ENCODE measurements at places on chromosomes 16 and 17.

DNA sequence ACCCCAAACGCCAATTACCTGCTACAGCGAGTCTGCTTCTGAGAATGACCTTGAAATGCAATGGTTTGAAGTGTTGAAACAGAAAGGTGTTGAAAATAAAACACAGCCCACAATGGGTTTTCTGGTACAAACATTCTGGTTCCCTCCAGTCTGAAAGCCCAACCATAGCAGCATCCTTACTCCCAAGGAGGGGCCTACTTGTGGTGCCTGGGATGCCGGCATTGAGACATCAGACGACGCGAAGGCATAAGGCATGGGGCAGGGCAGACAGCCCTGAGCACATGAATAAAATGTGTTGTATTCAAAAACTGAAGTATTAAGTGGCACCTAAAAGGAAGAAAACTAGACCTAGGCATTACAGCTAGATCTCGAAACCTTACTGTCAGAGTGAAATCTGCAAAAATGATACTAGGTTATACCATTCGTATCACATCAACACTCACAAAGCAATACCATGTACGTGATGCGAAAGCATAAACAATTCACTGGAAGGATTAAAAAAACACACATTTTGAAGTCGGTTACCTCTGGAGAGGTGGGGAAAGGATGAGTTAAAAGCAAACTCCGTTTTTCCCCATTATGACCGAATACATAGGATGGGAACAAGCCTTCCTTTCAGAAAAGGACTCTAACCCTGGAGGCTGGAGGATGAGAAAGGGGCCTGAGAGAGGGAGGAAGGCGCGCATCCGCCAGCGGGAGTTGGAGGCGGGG, 702 bp downstream of the NUDT21 start:
- peak; percentile 43 for DNase-seq

DNA sequence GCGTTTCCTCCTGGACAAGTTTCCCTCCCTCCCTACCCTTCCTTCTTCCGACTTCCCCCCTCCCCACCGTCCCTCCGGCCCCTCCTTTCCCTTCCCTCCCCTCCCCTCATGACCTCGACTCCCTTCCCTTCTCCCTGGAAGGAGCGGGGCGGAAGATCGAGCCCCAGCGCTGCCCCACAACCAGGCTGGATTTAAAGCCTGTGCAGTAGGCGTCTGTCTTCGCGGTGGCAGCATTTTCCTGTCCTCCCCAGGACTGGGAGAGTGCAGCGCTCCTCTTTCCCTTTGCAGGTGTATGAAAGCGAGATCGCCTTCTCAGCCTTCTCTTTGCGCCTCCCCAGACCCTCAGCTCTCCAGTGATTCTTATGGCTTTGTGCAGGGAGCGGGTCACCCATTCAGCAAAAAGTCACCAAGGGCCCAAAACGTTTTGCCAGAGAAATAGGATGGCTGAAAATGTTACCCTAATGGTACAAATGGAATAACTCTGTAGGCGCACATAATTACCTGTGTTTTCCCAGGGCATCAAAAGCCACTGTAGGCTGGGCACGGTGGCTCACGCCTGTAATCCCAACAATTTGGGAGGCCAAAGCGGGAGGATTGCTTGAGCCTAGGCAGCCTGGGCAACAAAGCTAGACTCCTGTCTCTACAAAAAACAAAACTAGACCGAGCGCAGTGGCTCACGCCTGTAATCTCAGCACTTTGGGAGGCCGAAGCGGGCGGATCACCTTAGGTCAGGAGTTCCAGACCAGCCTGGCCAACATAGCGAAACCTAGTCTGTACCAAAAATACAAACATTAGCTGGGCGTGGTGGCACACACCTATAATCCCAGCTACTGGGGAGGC, 40.8 kb downstream of the SLFN12L start:
- DNase-seq, result no peak

GRCh38 chr16:14545346-14545884, 84.6 kb downstream of the PARN start:
- DNase-seq, result no peak

- no peak for DNase-seq
Observed at GRCh38 chr17:44338702-44339101, 6.4 kb upstream of the GRN start.

DNA sequence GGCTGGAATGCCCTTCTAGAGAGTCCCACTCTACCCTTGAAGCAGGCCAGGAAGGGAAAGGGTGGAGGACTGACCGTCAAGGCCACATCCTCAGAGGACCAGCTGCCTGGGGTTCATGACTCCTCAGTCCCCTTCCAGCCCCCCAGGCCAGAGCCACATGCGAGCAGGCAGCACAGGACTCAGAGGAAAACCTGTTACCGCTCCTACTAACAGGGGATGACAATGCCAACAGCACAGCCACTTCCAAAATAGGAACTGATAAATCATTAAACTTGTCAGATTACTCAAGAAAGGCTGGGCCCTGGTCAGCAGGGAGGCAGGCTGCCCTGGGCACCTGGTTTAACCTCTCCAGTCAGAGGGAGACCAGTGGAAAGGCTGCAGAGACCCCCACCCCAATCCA, 206.2 kb upstream of the SDK2 start:
- no peak for DNase-seq

- DNase-seq, result no peak
Observed at GRCh38 chr17:44760474-44761308, 1.9 kb downstream of the ADAM11 start.

GRCh38 chr16:24972608-24973220, 42.5 kb downstream of the ARHGAP17 start:
- no peak for DNase-seq

GRCh38 chr17:75087558-75088453, at the start of gene SLC16A5:
Gene SLC16A5, plus strand, starts transcription at chr17:75087954. Its CDS starts 5,683 bp downstream, at chr17:75093637.
- DNase-seq, result peak; percentile 75

DNA sequence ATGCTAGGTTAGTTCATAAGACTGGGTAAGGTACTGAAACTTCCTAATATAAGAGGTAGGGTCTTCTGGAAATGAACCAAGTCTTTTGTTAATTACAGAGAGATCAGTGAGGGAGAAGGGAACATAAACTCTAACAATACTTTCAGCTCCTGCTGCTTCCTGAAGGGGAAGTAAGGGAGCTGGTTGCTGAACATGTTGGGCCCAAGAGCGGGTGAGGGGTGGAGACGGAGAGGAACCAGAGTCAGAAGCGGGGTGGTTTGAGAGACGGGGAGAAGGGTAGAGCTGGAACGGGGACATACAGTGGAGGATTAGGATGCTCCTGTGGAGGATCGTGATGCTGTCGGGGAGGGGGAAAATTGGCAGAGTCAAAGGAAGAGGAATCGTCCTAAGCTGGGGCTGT, 11.5 kb upstream of the ZNF747 start:
- no peak for DNase-seq

GRCh38 chr16:4795181-4795827, at the start of gene SMIM22:
Gene SMIM22, plus strand, starts transcription at chr16:4795369. Its CDS starts 366 bp downstream, at chr16:4795735.
- DNase-seq, result no peak

- no peak for DNase-seq
Observed at GRCh38 chr17:82910041-82910481, 70.2 kb upstream of the ZNF750 start.

DNA sequence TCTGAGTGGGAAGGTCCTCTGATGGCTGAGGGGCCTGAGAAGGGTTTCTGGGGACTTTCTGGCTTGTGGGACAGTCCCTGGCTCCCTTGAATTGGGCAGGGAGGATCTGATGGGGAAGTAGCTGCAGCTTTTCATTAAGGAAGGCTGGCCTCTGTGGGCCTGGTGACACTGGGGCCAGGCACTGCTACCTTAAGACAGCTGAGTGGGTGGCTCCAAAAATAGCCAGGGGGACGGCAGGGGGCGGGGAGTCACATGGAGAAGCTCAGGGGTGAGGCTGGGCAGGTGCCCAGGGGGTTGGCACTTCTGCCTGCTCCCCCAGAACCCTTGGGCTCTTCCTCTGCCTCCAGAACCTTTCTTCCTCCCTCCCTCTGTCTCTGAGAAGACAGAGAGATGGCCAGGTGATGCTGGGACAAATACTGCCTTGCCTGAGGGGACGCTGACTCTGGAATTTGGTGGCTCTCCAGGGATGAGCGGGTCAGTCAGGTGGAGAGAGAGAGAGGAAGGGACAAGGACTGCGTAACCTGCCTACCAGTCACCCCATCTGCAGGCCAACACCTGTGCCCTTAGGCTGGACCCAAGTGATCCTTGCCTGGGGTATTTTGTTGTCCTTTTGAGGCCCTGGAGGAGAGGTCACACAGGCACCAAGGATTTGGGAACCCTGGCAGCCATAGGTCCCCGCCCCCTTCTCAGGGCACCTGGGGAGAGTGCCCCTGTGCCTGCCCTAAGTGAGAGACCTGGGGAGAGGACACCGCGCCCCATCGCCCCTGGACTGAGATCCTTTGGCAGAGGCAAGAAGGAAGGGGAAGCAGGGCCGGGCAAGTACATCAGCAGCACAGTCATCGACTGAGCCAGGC, 1.7 kb upstream of the SGCA start:
- DNase-seq, result no peak

GRCh38 chr17:9236286-9237052, 215.2 kb downstream of the NTN1 start:
- no peak for DNase-seq

- DNase-seq, result no peak
Observed at GRCh38 chr16:85202631-85203461, 90.6 kb upstream of the CIBAR2 start.

GRCh38 chr17:74230896-74231295, 17.5 kb downstream of the TTYH2 start:
- no peak for DNase-seq

GRCh38 chr17:50841277-50841948, 6.0 kb downstream of the WFIKKN2 start:
- no peak for DNase-seq

DNA sequence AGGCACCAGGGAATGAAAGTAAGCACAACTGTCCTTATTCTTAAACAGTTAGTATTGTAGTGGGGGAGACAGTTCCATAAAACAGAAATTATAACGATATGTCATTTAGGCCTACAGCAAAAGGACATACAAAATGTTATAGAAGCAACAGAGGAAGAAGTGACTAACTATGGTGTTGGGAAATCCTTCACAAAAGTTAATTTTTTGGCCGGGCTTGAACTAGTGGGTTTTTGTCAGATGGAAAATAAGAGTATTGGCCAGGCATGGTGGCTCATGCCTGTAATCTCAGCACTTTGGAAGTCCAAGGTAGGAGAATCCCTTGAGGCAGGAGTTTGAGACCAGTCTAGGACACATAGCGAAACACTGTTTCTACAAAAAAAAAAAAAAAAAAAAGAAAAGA, 127.8 kb downstream of the SSH2 start:
- no peak for DNase-seq

Measured in activated T-cell treated with anti-CD3 and anti-CD28 coated beads, Interleukin-2, amount 50 U/mL, for 24 hours (primary cell).